ENCODE measurements at places on chromosomes 12 and 14.

GRCh38 chr14:41570415-41571155 is 36.1 kb upstream of the LRFN5 start:
- no peak for DNase-seq

DNA sequence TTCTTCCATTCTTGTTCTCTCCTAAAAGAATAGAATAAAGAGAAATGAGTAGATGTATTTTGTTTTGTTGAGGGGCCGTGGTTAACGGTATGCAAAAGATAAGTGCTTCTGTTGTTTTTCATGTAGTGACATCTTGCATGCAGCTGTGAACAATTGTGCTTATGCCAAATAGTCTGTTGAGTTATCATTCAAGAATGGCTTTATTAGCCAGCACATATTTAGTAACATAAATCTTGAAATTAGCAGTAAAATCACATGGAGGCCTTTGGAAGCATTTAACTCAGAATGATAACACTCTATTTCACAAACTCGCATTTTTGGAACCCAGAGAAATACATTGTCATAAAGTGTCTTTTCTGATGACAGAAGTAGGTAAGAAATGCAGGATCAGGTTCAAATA is 1772.0 kb upstream of the FLRT2 start:
- peak; percentile 37 for DNase-seq

- no peak for DNase-seq
Observed at GRCh38 chr12:58026426-58026825, 85.1 kb downstream of the ATP23 start.

GRCh38 chr14:71933001-71933587 is 865 bp downstream of the RGS6 start:
- no peak for DNase-seq

GRCh38 chr12:10562306-10562933 is 51.0 kb downstream of the MAGOHB start:
- peak; percentile 56 for DNase-seq

- peak; percentile 34 for DNase-seq
Observed at GRCh38 chr12:28082096-28082495, 108.2 kb upstream of the CCDC91 start.

- DNase-seq, result peak; percentile 11
Observed at GRCh38 chr14:65915125-65915524, 502.6 kb downstream of the FUT8 start.

GRCh38 chr12:14635776-14636175 is 60.6 kb downstream of the GUCY2C start:
- DNase-seq, result no peak

- peak; percentile 60 for DNase-seq
Observed at GRCh38 chr12:111405859-111406473, at the start of gene SH2B3. TSS of gene SH2B3 (plus strand) at chr12:111405923. CDS start at chr12:111418146, 12,223 bp downstream.

DNA sequence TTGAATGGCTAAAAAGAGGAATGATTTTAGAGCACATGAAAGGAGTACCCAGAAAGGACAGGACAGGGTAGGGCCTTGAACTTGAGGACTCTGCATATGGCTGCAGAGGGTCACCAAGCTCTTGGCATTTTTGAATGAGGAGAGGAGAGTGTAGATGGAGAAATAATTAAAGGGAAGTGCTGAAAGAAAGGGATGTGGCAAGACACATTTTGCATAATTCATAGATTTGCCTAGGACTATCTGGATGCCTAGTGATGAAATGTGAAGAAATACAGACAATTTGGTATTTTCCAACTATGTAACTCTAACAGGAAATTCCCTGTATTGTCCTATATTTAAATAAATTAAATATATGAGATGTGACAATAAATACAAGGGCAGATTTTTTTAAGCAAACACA is 27.5 kb upstream of the MDM1 start:
- peak; percentile 76 for DNase-seq

DNA sequence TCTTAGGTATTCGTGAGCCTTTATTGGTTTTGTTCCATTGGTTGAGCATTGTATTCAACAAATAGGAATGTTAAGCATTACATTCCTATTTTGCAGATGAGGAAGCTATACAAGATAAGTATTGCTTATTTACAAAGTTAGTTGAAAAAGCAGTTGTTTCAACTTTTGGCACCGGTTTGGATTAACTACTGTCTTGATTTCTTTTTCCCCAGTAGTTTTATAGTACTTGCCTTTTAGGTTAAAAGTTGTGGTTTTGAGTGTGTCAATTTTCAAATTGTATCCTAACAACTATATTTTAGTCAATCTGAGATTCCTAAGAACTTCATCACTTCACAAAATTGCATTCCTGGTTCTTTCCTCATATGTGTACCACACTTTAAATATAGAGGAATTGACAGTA is 23.8 kb upstream of the MBIP start:
- DNase-seq, result peak; percentile 12

DNA sequence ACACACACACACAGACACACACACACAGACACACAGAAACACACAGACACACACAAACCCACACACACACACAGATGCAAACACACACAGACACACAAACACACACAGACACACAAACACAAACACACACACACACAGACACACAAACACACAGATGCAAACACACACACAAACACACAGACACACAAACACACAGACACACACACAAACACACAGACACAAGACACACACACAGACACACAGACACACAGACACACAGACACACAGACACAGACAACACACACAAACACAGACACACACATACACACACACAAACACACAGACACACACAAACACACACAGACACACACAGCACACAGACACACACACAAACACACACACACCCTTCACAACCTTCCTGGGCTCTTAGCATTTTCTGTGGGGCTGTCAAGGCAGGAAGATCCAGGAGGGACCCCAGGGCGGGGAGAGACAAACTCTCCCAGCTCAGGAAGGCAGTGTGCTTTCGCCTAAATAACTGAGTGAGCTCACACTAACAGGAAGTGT is 24.2 kb upstream of the INF2 start:
- no peak for DNase-seq

- no peak for DNase-seq
Observed at GRCh38 chr14:29176876-29177275, 410.3 kb downstream of the FOXG1 start.

- DNase-seq, result no peak
Observed at GRCh38 chr12:106392759-106393158, 35.2 kb downstream of the POLR3B start.

GRCh38 chr12:67957383-67957782 is 31.9 kb upstream of the IFNG-AS1 start:
- no peak for DNase-seq

GRCh38 chr12:102372087-102372486 is 108.3 kb downstream of the IGF1 start:
- no peak for DNase-seq

- no peak for DNase-seq
Observed at GRCh38 chr14:34104489-34105397, 153.9 kb upstream of the EGLN3 start.

DNA sequence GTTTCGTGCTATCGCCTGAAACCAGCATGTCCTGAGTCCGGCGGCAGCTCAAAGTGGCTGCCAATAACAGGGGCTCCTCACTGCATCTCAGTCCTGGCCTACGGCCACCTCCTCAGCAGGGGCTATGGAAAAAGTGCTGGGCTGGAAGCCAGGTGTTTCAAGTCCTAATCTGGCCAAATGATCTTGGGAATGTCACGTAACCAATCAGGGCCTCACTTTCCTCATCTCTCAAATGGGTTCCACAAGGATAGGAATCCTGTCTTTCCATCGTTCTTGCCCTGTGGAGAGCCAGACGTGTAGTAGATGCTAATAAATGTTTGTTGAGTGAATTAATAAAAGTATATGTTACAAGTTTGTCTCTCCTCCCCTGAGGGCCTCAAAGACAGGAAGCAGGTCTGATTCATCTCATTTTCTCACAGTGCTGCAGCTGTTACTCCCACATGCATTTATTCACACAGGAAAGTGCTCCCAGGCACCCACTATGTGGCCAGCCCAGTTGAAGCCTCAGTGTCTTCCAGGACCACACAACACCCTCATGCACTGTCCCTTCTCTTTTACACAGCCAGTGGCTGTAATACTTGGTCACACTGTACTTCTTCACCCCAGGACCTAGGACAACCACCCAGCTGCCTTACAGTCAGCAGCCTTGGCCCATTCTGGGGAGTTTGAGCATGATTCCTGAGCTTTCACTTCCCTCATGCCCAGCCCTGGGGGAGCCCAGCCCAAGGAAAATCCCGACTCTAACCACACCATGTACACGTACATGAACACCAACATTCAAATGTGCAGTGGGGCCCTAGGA is 5.0 kb downstream of the CMKLR1 start:
- DNase-seq, result peak; percentile 41

GRCh38 chr14:22400655-22401259 is 188.3 kb downstream of the DAD1 start:
- no peak for DNase-seq

GRCh38 chr12:115049614-115050013 is 365.6 kb upstream of the TBX3 start:
- no peak for DNase-seq

DNA sequence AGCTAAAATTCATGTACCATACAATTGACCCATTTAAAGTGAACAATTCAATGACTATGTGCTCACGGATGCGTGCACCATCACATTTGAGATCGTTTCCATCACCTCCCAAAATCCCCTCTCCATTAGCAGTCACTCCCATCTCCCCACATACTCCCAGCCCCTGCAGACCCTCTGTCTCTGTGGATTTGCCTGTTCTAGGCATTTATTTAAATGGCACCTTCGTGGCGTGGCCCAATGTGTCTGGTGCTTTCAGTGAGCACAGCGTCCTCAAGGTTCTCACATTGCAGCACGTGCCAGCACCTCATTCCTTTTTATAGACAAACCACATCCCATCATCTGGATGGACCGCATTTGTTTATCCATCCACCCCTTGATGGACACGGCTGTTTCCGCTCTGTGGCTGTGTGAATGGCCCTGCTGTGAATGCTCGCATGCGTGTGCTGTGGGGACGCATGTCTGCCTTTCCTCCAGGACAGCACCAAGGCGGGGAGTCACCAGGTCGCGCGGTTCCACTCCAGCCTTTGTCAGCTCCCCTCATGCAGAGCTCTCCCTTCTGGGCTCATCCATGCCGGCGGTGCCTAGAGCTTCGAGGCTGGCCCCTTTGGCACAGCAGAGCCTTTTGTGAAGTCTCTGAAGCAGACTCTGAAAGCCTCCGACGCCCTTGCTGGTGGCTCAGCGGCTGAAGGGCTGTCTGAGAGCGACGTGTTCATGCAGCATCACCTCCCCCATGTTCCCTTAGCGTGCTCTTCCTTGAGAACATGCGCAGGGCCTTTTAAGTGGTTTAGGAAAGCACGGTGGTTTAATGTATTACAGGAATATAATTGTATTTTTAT is 184.4 kb downstream of the KIF26A start:
- DNase-seq, result no peak

GRCh38 chr14:90567191-90567590 is 170.4 kb downstream of the CALM1 start:
- no peak for DNase-seq

GRCh38 chr12:54829511-54829910 is 24.8 kb upstream of the MUCL1 start:
- no peak for DNase-seq

DNA sequence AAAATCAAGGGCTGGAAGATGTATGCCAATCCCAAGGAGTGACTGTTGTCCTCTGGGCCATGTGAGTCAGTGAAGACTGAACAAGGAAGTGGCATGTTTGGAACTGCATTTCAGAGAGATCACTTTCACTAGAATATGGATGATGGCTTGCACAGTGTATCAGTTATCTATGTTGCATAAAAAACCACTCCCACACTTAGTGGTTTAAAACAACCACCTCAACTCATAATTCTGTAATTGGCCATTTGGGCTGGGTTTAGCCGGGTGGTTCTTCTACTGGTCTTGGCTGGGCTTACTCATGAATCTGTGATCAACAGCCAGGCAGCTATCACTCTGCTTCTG is 15.4 kb downstream of the BDKRB1 start:
- DNase-seq, result no peak

DNA sequence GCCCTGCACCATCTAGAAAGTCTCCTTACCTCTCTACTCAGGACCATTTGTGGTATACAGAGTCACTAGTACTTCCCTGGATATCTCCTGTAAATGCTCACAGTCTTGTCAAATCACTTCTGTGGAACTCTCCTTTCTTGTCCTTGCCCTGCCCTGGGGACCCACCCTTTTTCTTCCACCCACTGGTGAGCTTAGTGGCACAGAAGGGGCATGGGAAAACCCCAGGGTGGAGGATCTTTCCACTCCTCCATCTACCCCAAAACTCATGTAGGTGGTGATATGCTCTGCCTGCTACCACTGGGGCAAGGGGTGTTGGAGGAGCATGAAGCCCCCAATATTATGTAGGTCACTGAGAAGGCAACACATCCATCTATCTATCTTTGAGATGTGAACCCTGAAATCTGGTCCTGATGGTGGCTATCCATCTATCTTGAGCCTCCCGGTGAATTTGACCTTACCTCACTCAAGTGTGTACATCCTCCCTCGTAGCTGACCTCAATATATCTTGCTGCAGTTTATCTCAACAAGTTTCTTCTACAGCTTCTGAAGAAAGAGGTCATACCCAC is 943 bp downstream of the TESPA1 start:
- no peak for DNase-seq

GRCh38 chr14:76870166-76870565 is 44.0 kb downstream of the LRRC74A start:
- DNase-seq, result no peak

GRCh38 chr12:25388183-25388582 is 137.5 kb upstream of the KRAS start:
- DNase-seq, result no peak

- DNase-seq, result no peak
Observed at GRCh38 chr12:114414031-114414865, 8.3 kb upstream of the TBX5 start.

- no peak for DNase-seq
Observed at GRCh38 chr14:102696856-102697495, 80.3 kb upstream of the TRAF3 start.

DNA sequence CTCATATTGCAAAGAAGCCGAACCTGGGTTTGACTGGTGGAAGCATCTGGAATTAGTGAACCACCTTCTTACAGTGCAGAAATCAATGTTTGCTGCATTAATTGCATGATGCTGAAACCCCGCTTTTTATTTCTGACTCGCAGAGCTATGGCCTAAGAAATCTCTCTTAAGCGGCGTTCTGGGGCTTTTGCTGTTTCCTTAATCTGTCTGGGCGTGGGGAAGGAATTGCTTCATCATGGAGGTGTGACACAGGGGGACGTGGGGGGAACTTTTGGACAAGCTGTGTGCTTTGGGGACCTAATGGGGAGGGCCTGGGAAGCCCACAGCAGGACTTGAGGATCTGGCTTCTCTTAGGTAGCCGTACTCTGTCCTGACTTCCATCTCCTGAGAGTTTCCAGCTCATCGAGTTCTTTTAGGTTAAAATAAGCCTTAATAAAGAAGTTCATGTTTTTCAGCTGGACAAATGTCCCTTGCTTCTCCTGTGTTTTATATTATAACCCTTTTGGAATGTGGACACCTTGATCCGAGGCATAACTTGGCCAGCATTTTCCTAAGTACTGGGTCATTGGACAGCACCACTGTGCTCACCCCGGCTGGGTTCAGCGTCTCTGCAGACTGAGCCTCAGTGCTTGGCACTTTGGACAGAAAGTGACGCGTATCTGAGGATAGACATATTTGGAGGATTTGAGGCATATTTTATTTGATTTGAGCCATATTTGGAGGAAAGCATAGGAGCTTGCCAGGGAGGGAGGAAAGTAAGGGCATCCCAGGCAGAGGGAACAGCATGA is 192.1 kb upstream of the MYL2 start:
- no peak for DNase-seq

- DNase-seq, result no peak
Observed at GRCh38 chr12:83408851-83409250, 722.1 kb downstream of the TMTC2 start.

GRCh38 chr14:63155511-63156185 is 48.6 kb upstream of the RHOJ start:
- no peak for DNase-seq

GRCh38 chr12:6956021-6956727 is 5.0 kb downstream of the PTPN6 start:
- no peak for DNase-seq

GRCh38 chr12:53659011-53659551 is 16.8 kb downstream of the ATP5MC2 start:
- DNase-seq, result peak; percentile 77

All from AG10803 (cell line).